Memory B cell (primary cell): ENCODE measurements at places on chromosomes 5 and 9.

DNA sequence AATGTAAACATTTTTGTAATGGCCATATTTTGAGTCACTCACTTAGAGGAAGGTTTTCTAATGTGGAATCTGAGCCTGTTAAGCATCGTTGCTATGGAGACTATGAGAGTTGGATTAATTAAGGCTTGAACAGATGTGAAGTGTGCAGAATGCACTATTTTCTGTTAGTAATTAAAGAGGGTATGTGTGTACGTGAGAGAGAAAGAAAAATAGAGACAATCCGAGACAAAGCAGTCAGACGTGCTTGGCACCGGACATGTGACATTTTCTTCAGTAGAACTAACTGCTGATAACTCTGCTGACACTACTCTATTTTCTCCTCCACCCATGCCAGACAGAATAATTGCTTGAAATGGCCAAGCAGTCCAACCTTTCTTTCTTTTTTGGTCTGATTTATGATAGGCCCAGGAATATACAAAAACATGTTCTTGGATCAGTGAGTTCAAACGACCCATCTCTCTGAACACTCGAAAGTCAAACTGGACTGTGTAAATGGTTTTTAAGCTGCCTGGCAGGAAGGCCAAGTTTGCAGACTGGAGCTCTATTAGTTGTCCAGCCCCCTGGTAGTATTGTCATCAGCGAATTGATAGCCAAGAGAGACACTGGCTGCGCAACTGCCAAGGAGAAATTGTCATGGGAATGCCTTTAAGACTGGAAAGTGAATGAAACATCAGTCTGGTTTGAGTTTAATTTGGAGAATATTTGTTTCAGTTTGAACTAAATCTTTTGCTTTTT lies 322.1 kb downstream of the ARHGEF28 start:
- DNase-seq = no peak

DNA sequence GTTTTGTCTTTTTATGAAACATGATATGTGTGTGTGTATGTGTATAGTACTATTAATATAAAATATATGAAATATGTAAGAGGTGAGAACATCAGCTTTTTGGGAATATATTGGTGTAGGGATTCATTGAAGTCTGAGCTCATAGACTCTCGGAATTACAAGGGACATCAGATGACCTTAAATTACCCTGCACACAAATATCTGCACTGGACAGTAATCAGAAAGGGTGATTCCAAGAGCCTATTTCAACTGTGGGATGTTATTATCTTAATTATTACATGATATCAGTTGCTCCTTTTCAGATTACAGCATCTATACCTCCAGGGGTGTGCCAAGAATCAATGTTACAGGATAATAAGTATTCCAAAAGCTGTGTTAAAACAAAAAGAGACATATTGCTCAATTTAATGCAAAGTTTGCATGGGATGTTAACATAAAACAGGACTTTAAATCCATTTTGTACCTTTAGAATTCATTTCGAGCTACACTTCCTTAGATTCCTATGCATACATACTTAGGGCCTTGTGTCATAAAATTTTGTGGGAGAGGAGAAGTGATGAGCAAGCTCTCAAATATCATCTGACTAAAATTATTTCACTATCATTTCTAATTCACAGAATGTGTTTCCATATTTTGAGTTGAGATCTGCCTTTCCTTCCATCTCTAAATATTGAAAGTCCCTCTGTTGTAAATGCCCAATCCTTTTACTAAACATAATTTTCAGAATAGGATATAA lies 365.2 kb downstream of the BRINP1 start:
- DNase-seq = no peak

GRCh38 chr5:8176101-8176693 lies 307.2 kb downstream of the MTRR start:
- DNase-seq = no peak

DNA sequence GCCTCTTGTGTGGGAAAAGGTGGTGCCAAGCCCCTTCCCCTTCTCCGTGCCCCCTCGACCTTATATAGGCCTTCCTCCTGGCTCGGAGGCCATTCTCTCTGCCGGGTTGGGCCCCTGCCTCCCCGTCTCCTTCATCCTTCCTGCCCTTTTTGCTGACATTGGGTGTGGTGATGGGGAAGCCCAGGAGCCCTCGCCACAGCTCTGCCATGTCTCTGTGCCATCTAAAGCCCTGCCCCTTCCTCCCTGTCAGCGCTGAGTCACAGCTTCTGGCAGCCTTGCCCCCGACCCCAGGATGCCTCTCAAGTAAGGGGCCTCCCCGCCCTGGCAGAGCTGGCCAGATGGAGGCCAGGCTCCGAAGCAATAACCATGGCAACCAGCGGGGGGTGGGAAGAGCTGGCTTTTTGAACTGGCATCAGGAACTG lies 30.4 kb downstream of the JADE2 start:
- DNase-seq = peak; percentile 52

- DNase-seq = no peak
These were observed at the start of gene SELENOP for GRCh38 chr5:42811591-42812446. TSS of gene SELENOP (minus strand) at chr5:42811892. CDS start at chr5:42808353, 3,539 bp downstream.

DNA sequence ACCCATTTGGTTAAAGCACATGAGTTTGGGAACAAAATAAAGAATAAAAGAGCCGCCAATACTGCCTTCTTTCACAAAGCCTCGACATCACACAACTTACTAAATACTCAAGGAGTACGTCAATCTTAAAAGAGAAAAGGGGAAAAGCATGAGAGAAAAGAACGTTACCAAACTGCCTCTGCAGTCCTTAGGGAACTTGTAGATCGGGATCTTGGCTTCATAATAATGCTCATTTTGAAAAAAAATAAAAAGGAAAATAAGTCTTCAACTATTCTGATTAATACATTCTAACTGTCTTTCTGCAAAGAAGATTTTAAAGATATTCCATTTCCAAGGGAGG lies 618.4 kb downstream of the PDE4D start:
- DNase-seq = no peak

DNA sequence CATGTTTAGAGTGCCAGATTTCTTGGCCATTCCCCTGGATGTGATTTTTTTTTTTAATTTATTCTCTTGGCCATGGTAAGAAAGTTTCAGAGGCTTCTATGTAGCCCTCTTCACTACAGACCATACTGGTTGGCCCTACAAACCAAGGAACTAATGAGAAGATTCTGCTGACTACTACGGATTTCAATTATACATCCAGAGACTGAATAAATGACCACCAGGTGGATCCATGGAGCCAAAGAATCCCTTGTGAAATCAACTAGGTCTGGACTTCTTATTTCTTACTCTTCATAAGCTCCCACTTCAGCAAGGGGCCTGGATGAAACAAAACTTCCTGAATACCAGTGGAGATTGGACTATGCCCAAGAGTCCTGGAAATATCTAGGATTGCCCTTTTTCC lies 27.6 kb downstream of the ZNF622 start:
- no peak for DNase-seq

DNA sequence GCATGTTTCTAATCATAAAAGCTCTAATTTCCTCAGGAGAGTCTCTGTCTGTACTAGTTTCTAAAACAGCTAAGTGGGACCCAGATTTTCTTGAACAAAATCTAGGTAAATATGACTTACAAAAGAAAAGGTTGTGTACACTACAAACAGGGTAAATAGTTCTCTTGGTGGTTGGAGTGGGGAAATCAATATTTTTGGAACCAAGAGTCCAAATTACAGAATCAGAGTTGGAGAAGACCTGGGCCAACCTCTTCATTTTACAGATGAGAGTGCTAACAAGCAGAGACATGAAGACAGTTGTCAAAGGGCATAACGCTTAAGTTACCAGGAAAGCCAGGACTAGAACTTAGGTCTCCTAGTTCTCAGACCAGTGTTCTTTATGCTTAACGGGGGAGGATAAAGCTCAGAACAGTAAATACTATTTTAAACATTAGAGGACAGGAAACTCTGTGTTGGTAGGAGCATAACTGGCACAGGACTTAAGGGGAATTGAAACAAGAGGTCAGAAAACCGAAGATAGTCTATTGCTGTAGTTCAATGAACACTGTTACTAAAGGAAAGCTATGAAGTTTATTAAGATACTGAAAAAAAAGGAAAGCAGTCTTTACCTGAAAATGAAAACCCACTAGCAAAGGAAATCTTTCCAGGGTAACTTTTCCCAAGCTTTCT lies 9.3 kb upstream of the GOLGA1 start:
- DNase-seq = no peak

GRCh38 chr9:136051453-136051836 lies 43.6 kb downstream of the NACC2 start:
- DNase-seq = no peak

GRCh38 chr9:76415731-76416130 lies 21.5 kb upstream of the RFK start:
- DNase-seq = no peak

GRCh38 chr5:175216991-175217390 lies 227.0 kb downstream of the DRD1 start:
- no peak for DNase-seq

DNA sequence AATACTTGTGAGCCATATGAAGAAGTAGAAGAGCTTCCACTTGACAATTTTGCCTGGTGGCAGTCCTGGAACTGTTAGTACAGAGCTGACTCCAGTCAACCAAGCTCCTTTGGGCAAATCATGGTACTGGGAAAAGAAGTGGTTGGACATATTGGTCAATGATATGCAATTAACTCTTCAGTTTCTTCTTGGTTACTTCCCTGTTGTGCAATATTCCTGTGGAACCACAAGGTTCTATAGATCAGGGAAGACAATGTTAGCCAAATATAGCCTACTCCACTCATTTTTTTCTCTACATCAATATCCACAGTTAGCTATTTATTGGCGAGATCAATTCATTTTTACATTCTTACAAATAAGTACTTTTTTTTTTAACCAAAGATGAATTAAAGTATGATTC lies 14.4 kb upstream of the GDA start:
- DNase-seq = no peak

DNA sequence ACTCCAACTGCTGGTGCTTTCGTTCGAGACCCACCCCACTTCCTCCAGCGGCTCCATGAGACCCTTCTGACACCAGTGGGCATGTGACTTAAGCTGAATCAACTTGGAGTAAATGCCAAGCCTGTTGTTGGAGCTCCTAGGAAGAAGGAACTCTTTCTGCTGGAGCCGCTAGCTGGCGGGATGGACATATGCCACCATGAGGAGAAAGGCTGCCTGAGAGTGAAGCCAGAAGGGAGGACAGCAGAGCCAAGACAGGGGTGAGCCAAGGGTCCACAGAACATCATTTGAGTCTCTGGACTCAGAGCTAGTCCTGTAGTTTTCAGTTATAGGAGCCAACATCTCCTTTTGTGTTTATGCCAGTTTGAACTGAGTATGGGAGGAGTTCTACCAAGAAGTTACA lies 35.9 kb downstream of the ANXA6 start:
- no peak for DNase-seq

- no peak for DNase-seq
These were observed 43.9 kb downstream of the ARRDC3 start for GRCh38 chr5:91339063-91339705.

- no peak for DNase-seq
These were observed 276.7 kb downstream of the PSAT1 start for GRCh38 chr9:78573669-78574068.

DNA sequence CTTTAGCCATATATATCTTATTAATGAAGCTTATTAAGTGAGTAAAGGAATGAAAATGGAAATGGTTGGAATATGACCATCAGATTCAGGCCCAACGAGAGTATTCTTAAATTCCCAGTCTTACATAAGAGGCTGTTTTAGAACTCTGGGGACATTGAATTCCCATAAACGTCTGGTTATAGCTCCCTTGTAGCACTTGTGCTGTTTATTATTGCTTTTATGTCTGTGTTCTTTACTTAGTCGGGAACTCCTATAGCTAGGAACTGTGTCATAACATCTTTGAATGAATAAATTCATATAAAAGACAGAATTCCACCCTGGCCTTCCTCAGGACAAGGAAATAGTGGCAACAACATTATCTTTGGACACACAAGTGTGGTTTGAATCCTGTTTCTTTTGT lies 58.4 kb downstream of the SH3GL2 start:
- no peak for DNase-seq

DNA sequence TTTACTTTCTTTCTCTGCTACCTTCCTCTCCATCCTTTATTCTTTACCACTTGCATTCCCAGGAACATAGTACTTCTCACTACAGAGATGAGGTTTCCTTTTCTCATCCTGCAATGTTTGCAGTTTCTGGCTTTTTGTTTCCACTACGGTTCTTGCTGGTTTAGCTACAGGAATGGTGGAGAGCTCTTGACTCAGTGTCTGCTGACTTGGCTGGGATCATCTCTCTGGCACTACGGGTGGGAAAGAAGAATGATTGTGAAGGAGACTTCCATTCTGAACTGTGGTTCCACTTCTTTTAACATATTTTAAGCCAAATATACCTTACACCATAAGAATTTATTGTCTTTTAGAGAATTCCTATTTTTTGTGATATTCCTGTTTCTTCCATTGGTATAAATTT lies 65.1 kb downstream of the NREP start:
- DNase-seq = no peak

GRCh38 chr5:417301-418161 lies 25.4 kb upstream of the EXOC3 start:
- no peak for DNase-seq

- DNase-seq = no peak
These were observed 4.3 kb downstream of the BRD3OS start for GRCh38 chr9:134029248-134030226.

DNA sequence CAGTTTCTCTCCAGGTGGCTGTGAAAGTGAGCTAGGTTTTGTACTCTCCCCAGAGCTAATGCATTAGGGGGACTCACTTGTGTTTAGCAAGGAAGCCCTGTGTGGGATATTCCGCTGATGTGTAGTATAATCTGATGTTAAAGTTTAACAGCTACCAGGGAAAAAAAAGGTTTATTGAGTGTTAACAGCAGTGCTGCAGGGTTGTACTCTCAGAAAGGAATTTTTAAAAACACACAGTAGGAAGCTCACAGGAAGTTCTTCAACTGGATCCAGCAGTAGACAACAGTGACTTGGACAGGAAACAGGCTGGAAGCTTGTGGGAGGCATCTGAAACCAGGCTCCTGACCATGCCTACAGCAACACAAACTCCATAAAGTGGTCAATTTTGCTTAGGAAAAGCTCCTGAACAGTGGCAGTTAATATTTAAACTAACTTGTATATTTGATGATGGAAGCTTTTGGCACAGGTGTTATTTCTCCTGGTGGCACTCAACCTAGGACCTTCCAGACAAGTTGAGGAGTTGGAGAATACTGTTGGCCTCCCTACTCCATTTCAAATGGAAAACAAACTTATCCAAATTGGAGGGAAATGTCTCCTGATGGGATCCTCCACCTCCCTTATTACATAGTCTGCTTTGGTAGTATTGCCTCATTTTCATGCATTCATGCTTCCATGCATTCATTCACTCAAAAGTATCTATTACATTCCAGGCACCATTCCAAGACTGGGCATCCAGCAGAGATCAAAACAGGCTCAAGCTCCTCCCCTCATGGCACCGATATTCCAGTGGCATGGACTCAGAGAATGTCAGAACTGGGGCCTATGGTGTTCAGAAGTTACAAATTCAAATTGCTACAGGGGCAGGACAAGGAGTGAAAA lies 54.7 kb downstream of the FOXD1 start:
- no peak for DNase-seq

- no peak for DNase-seq
These were observed 83.3 kb downstream of the SUSD1 start for GRCh38 chr9:112091810-112092209.

DNA sequence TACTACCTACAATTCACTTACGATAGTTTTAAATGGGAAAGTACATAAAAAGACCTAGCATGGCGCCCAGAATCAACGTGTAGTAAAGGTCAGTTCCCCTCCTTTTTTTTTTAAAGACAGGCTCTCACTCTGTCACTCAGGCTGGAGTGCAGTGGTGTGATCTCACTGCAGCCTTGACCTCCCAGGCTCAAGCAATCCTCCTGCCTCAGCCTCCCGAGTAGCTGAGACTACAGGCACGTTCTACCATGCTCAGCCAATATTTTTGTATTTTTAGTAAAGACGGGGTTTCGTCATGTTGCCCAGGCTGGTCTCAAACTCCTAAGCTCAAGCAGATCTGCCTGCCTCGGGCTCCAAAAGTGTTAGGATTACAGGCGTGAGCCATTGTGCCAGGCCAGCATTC lies 40.7 kb upstream of the MTMR12 start:
- DNase-seq = no peak
